GDM1 (cell line): ENCODE measurements at places on chromosomes 13 and 19.
A peak's percentile ranks its signal among the peaks of the same experiment; 100 is the strongest.

DNA sequence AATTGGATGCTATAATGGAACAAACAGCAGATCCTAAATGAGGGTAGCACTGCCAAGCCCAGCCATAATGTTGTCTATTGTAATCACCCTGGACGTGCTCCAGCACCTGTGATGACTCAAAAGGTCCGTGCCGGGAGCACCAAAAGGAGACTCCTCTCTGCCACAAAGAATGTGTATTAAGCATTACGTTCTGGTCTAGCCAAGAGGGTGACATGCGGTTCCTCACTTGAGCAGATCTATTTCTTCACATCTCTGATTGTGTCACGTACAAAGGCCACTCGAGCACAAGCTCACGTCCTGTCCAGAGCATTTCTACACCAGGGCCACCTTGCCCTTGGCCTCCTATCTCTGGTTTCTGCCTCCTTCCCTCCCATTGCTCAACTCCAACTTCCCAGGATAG lies 219.9 kb upstream of the IRS2 start:
- no peak for DNase-seq

GRCh38 chr13:22107549-22107948 lies 436.7 kb downstream of the FGF9 start:
- no peak for DNase-seq

DNA sequence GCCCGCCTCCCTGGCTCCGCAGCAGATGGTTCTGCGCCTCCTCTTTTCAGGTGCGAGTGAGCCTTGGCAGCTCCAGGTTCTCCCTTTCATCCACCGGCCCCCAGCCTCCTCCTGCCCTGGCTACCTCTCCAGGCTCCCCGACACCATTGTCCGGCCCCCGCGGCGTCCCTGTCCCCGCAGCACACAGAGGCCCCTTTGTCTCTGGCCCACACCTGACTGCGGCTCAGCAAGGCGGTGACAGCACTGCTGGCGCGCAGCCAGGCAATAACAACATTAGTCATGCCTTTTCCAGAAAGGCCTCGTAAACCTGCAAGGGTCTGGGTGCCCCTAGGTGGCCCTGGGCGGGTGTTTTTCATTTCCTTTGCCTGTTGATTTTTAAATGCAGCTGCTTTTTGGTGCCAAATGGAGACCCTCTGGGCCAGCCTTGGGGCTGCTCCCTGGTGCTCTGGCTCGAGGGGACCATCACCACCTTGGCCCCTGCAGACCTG lies 73.2 kb upstream of the MEDAG start:
- DNase-seq, result no peak

- peak; percentile 38 for DNase-seq
Measured at GRCh38 chr19:19224852-19225494, 13.2 kb downstream of the NCAN start.

- DNase-seq, result no peak
Measured at GRCh38 chr19:5804516-5805461, at the start of gene NRTN. Gene NRTN, plus strand, starts transcription at chr19:5805067. Its CDS starts 19,099 bp downstream, at chr19:5824166.

DNA sequence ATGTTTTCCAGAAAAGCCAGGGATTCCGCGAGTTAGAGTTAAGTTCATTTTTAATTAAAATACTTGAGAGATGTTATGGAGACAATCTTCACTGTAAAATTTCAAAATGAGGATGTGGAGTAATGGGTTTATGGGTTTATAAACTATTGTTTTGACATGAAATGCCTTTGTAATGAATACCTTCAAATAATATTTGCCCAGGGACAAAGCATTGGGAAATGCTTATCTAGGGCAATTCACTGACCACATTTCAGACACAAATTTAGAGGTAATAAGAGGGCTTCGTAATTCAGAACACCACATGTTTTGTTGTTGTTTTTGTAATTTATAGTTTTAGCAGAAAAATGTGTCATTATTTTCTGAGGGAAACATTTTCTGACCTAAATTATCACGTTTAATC lies 241.1 kb upstream of the ATXN8OS start:
- DNase-seq, result no peak

- no peak for DNase-seq
Measured at GRCh38 chr19:43983544-43983911, 460 bp upstream of the ZNF155 start.
